ENCODE measurements at places on chromosomes 13 and 19.
A peak's percentile ranks its signal among the peaks of the same experiment; 100 is the strongest.

DNA sequence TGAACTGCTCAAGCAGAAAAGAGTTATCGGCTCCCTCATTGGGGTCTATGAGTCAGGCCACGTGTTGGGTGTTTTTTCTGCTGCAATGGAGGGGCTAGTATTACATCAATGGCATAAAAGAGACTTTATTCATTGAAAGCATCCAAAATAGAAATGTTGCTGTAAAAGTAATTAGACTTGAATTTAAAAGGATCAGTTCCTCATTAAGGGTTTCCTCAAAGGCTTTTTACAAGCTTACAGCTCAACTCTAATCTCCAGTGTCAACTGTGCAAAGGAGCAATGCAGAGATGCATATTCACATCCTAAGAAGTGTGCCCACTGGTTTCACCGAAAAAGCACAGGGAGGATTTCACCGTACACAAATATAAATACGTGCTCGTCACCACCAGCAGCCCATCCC lies 300.3 kb downstream of the FOXO1 start:
- DNase-seq, result no peak

DNA sequence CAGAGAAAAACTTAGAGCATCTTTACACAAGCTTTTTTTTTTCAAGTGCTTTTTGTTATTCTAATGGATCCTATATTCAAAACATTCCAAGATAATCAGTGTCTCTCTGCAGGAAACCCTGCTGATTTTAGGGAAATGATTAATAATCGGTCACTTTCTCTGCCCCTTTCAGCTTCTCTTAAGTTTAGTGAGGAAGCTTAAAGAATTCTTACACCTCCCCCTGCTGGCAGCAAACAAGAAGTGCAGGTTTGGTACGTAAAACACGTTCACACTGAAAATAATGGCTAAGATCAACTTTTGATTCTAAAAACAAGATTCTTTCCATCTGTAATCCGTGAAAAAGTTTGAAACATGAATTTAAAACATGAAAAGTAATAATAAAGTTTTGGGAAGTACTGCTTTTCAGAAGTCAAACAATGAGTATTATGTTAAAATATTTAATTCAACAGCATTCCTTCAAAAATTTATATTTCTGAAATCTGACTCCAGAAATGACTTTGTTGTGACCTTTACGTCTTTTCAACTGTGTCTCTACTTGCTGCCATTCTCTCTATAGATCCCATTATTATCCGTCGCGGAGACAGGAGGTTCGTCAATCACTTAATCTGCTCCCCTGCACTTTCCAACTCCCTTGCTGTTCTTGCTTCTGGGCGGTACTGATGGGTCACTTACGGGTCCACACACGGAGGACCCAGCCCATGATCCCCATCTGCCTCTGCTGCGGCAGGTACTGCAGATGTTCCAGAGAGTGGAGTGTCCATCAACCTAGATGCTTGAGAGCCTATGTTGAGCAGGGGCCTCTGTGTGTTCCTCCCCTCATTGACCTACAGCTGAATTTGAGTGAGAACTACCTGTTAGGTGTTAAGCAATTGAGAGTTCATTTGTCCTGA lies 203.1 kb upstream of the EDNRB start:
- no peak for DNase-seq

- DNase-seq, result peak; percentile 86
These were observed 6.0 kb downstream of the RCN3 start for GRCh38 chr19:49533551-49534488.

GRCh38 chr19:10352764-10353671 lies 13.6 kb upstream of the ICAM3 start:
- no peak for DNase-seq

DNA sequence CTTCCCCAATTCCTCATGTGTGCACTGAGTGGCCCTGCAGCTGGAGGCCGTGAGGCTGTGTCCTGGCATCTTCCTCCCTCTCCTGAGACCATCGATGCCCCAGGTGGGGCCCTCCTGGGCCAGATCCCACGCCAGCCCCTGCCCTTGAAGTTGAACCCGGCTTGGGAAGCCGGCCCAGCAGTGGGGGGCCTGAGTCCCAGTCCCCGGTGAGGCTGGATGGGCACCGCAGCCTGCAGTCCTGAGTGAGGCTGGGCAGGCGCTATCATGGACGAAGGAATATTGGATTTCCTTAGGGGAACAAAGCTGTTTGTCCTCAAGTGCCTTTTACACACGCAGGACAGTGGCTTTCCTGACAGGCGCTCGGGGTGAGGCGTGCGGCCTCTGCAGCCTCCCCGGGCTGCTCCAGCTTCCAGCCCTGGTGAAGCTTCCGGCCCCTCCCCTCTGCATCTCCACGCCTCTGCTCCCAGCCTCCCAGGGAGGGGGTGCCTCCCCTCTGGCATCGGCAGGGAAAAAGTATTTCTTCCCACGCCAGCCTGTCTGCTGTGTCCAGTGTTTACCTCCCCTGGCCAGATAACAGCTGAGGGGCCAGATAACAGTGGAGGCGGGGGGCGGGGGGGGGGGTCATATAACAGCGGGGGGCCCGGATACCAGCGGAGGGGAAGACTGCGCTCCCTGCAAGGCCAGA lies 159.5 kb downstream of the KDM4B start:
- no peak for DNase-seq

DNA sequence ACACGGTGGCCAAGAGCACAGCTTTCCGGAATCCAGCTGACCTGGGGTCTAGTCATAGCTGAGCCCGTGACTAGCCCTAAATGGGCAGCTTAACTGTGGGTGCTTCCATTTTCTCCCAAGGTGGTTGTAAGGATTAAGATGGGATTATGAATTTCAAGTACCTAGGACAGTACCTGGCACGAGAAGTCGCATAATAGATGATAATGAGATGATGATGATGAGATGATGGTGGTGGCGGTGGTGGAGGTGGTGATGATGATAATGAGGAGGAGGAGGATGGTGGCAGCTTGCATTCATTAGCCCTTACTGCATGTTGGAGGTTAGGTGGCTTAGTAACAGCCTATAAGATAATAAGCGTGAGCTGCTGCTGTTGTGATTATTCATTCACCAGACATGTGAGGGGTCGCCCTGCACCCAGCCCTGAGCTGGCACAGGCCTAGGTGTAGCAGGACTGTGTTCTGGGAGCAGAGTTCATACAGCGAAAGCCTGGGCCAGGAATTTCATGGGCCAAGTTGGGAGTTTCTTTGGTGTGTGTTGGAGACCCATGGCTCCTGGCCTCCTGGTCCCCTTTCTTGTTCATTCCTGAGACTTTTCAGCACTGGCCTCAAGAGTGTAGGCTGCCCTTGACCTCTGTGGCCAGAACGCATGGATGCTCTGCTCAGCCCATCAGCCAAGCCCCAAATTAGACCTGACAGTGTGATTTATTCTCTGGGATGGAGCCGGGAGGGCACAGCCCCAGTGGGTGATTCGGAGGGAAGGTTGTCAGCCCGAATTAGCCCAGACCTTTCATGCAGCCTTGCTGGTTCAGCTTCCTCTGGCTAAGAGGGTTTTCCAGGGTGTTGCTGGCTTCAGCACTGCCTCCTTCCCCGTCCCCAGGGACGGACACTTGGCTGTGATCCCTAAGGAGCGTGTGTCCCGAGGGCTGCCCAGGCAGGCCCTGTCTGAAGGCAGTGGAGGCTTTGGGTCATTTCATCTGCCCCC lies 128.8 kb downstream of the SIPA1L3 start:
- no peak for DNase-seq

DNA sequence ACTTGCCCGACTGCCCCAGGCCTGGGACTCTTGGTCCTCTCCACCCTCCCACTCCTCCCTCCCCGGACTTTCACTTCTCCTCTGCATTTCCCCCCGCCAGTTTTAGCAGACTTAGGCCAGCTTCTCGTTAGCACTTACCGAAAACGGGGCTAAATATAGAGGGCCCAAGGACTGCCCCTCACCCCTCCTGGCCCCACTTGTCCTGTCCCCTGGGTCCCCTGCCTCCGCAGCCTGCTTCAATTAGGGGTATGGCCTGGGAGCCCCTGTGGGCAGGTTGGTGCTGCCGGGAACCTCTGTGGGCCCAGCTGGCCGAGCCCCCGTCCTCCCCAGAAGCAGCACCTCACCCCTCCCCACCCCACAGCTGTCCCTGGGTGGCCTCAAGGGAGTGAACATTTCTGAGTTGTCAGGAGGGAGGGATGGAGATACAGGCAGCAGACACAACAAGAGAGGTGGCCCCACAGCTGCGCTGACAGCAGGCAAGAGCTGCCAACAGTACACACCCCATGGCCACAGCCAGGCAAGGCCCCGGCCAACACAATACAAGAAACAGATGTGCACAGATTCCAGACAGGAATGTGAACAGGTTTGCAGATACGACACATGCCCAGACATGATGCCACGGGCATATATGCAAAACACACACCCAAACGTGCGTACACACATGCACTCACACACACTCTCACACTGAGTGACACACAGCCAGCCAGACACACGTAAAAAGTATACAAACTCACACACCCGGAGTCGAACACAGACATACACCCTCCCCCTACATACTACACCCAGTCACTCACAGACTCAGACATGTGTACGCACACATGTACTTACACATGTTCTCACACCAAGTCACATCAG lies 2.6 kb downstream of the POU2F2 start:
- no peak for DNase-seq

DNA sequence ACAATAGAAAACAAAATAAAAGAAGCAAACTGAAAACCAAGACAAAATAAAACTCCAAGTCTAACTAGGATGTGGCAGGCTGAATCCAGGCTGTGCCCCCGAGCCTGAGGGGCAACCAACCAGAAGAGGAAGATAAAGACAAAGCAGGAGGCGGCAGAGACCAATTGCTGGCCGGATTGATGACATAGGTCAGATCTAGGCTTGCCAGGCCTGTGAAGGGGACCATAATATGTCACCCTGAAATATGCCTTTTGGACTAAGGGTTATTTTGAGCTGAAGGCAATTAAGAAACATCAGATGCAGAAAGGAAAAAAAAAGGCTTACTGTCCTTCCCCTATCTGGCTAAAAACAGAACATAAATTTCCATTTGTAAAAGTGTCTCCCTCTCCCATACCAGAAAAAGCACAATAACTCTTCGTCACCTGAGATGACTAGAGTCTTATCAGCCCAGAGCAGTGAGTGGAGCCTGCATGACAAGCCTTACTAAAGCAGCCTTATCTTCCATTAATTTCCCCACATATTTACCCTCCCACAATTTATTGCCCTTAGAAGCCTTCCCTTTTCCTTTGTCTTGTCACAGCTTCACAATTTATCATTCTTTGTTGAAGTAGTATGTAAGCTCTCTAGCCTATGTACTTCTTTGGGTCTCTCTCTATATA lies 22.8 kb downstream of the ATP8A2 start:
- DNase-seq, result no peak

- DNase-seq, result no peak
These were observed 10.8 kb downstream of the PPP1R12C start for GRCh38 chr19:55106591-55106990.

- DNase-seq, result no peak
These were observed 15.0 kb downstream of the EFNB2 start for GRCh38 chr13:106520251-106521054.

DNA sequence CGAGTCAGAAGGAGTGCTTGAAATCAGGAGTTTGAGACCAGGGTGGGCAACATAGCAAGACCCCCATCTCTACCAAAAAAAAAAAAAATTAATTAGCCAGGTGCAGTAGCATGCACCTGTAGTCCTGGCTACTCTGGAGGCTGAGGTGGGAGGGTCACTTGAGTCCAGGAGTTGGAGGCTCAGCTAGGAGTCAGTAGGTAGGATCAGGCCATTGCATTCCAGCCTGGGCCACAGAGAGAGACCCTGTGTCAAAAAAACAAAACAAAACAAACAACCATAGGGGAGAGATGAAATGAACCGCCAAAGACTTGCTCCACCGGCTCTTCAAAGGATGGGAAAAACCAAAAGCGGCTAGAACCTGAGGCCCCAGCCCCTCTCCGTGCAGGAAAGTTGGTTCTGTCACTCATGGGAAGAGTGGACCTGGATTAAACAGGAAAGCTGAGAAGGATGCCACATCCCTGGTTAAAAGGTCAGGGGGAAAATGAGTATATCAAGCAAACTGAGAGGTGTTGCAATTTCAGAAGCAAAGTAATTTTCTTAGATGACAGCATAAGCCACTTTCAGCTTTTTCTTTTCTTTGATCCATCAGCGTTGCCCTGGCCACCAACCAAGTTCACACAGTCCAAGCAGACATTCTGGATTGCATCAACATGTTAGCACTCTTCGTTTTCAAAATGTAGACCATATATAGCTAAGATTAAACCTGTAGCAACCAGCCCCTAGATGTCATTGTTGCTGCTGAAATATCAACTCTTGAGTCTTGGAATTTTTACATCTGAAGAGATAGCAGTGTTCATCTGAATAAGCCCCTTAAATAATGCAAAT lies 8.9 kb upstream of the ZNF507 start:
- no peak for DNase-seq

- no peak for DNase-seq
These were observed 22.8 kb upstream of the ZNF564 start for GRCh38 chr19:12574036-12574435.

- no peak for DNase-seq
These were observed 5.7 kb upstream of the ZC3H13 start for GRCh38 chr13:46058268-46058667.

DNA sequence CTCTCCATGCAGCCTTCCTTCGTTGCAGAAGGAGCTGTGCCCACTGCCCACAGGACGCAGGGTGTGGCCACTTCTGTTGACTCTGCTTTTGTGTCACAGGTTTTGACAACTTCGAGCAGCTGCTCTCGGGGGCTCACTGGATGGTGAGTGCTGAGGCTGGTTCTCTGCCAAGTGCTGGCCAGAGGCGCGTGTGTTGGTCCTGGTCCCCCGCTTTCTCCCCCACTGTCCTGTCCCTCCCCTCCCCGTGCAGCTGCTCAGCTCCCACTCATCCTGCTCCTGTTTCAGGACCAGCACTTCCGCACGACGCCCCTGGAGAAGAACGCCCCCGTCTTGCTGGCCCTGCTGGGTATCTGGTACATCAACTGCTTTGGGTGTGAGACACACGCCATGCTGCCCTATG lies 10.6 kb upstream of the PDCD2L start:
- DNase-seq, result no peak

DNA sequence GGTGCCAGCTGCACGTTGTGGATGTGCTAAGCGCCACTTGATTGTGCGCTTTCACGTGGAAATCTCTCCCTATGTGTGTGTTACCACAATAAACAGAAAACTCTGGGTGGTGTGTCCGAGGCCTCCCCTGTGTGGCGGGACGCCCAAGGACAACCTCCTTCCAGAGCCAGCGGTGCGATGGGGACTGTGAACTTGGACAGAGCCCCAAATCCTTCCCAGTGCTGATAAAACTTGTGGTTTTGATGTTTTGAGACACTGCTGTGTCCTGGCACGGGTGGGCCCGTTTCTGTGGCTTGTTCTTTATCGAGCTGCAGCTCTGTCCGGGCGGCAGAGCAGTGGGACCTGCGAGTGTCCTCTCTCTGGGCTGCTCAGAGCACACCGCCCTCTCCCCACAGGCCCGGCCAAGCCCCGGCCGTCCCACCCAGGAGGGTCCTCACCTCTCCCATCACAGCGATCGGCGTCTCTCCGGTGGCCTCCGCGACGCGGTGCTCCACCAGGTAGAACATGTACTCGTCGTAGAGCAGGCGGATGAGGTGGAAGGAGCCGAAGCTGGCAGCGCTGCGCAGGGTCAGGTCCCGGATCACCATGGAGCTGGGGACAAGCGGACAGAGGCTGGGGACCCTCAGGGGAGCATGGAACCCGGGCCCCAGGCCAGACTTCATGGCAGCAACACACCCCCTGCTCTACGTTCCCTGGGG lies 18.8 kb upstream of the RANBP3 start:
- DNase-seq, result no peak

- DNase-seq, result no peak
These were observed 13.7 kb upstream of the SOX1 start for GRCh38 chr13:112053167-112053743.
